ENCODE measurements at places on chromosomes 16 and 17.

DNA sequence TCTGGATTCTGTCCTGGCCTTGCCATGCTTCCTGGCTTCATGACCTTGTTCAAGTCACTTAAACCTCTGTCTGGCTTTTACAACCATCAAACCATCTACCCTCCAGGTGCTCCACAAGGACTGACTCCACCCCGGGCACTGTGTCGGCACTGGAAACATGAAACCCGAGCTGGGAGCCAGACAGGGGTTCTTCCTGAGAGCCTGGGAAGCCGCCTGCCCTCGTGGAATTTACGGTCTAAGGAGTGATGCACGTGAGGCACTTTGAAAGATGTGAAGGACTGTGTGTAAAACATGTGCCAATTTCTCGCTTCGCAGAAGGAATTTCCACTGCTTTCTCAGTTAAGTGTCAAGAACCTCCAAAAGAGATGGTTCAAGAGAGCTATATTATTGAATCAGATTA lies 11.6 kb downstream of the CDK5R1 start:
- no peak for DNase-seq

- no peak for DNase-seq
Observed at GRCh38 chr17:49455272-49455861, 39.7 kb upstream of the NGFR start.

DNA sequence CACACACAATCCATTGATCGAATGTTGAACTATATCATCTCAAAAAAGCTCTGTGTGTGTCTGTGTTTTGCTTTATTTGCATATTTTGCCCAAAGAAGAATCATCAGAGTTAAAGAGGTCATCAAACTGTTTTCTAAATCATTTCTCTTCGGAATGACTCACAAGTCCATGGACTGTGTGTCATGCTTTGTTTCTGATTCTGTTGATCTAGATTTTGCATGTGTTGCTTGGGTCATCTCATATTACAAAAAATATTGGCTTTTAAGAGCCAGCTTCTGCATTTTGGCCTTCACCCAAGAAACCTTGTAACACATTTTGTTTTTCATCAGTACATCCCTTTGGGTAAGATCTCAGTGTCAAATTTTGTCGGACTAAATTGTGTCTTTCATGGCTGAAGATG lies 471.2 kb upstream of the HSBP1 start:
- DNase-seq, result no peak

- no peak for DNase-seq
Observed at GRCh38 chr16:62870554-62870953, 834.3 kb upstream of the CDH8 start.

DNA sequence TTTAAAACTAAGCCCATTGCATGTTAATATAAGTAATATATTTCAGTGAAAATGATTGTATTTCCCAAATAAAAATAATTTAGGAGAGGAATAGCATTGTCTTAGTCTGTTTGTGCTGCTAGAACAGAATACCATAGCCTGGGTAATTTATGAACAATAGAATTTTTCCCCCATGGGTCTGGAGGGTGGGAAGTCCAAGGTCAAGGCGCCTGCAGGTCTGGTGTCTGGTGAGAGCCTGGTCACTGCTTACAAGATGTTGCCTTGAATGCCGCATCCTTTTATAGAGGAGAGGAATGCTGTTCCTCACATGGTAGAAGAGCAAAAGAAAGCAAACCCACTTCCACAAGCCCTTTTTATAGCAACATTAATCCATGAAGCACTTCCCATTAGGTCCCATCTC lies 161.3 kb upstream of the ZFHX3 start:
- no peak for DNase-seq

DNA sequence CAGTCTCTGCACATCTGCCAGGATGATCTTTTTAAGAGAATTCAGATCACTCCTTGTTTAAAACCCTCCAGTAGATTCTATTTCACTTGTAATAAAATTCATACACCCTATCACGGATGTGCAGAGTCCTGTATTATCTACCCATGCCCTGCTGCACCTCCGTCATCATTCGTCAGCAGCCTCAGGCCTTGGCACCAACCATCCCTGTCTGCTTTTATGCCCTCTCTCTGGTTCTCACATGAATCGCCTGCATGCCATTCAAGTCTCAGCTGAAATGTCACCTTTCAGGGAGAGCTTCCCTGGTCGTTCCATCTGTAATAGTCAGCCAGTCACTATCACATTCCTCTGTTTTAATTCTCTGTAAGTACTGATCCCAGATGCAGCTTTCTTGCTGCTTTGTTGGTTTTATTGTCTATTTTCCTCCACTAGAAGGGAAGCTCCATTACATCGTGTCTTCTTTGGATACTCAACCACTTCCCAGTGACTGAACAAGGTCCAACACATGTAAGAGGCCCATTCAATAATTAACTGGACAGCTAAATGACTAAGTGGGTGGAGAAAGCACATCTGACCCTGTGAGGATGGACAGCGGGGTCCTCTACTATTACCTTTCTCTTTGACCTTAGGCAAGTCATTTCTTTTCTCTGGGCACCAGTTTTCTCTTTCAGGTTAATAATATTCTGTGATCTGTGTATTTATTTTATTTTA lies 81.2 kb upstream of the GOT2 start:
- DNase-seq, result no peak

- no peak for DNase-seq
Observed at GRCh38 chr16:65394281-65394680, 272.4 kb upstream of the CDH11 start.

- DNase-seq, result no peak
Observed at GRCh38 chr17:6654841-6655731, 3.5 kb downstream of the C17orf100 start.

DNA sequence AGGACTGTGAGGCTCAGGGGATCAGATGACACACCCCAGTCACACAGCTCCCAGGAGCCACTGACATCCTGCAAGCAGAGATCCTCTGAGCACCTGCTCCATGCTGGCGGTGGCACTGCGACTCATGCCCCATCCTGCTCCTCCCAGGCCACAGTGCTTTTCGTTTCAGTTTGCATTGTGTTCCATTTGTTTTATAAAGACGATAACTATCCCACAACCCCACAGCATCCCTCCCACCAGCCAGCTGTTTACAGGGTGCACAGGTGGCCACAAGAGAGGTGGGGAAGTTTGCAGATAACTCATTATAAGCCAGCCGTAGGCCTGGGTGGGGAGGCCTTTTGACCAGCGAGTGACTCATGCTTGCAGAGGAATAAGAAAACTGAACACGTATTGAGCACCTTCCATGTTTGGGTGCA lies 28.2 kb downstream of the BCO1 start:
- no peak for DNase-seq

DNA sequence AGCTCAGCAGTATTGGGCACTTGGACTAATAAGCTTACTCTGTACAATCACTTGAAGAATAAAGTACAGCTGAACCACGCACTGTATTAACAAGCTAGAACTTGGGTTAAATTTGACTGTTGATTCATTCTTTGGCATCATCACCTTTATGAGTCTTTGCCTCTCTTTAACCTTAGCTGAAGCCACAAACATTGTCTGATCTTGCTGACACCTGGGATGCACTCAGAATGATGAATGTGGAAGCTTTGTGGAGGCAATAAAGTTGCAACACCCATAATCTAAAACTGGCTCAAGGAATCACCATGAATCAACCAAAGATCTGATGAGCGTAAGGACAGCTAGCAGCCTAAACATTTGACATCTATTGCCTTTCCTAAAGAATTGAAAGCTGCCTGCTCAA lies 590.6 kb upstream of the SOX9 start:
- no peak for DNase-seq

DNA sequence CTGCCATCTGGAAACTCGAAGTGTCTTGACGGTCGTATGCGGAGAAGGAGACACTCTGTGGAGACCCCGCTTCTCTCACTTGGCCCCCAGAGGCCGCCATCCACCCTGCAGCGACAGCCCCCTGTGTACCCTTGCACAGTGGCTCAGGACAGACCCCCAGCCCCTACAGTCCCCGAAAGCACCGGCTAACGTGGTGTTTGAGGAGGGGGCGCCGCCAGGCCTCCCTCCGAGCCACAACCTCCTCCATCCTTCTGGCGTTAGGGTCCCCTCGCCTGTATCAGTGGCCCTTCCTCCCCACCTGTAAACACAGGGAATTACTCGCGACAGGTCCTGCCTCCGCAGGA lies 73.6 kb downstream of the LMF1 start:
- no peak for DNase-seq

GRCh38 chr16:22646948-22647556 lies 136.4 kb downstream of the NPIPB5 start:
- no peak for DNase-seq

- no peak for DNase-seq
Observed at GRCh38 chr16:12547608-12547922, 256.1 kb downstream of the CPPED1 start.

- DNase-seq, result no peak
Observed at GRCh38 chr16:53404959-53405358, 29.3 kb upstream of the RBL2 start.

GRCh38 chr16:26269673-26270072 lies 577.9 kb downstream of the HS3ST4 start:
- no peak for DNase-seq

DNA sequence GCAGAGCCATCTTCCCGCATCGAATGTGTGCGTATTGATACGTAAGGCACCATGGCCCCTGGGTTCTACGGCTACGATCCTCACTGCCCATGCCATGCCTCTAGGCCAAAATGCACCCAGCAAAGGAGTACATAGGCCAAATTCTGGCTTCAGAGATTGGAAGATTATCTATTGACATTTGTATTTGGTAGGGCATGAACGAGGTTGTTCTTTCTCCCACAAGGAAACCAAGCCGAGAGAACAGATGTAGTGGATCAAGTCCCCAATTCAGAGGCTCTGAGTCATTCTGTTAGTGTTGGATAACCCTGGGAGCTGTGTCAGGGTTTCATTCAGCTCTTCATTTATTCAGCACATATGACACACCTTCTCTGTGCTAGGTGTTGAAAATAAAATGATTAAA lies 36.5 kb downstream of the HOXB1 start:
- no peak for DNase-seq

GRCh38 chr16:75257886-75258806 lies 6.7 kb upstream of the BCAR1 start:
- no peak for DNase-seq

DNA sequence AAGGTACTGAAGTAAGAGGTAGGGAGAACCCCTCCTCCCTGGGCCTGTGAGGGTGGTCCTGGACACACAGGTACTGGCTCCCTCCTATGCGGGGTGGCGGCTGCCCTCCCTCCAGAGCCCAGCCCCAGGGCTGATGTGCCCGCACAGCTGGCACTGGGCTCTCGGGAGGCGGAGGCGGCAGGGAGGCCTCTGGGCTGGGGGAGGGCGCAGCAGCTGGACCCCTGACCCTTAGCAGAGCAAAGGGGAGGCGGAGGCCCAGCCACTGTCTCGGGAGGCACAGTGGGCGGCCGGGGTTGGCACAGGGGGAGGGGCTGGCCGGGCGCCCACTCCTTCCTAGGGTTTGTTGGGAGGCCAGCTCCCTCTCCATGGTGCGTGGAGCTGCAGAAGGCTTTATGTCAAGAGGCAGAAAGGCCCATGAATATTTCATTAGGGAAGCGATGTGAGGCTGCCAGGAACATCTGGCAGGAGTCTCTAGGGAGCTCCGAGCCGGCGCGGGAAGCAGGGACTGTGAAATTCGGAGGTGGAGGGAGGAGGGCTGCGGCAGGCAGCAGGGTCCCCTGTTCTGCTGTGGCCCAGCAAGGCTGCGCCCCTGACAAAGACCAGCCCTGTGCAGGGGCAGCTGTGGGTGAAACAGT lies 44.1 kb upstream of the ACSF3 start:
- no peak for DNase-seq

- no peak for DNase-seq
Observed at GRCh38 chr16:76947749-76948148, 243.2 kb upstream of the MON1B start.

DNA sequence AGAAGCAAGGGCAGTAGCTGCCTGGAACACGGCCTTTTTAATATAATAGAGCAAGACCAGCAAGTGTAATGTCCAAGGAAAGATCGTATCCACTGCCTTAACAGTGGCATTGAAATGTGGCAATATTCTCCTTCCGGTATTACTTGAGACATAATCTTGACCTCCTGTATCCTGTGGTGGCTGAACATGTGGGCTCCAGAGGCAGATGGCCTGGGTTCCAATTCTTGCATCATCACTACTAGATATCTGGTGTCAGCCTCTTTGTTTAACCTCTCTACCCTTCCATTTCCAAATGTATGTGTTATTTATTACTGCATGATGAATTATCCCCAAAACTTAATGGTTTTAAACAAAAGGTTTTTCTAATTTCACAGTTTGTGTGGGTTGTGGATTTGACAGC lies 3.5 kb upstream of the CDYL2 start:
- no peak for DNase-seq

DNA sequence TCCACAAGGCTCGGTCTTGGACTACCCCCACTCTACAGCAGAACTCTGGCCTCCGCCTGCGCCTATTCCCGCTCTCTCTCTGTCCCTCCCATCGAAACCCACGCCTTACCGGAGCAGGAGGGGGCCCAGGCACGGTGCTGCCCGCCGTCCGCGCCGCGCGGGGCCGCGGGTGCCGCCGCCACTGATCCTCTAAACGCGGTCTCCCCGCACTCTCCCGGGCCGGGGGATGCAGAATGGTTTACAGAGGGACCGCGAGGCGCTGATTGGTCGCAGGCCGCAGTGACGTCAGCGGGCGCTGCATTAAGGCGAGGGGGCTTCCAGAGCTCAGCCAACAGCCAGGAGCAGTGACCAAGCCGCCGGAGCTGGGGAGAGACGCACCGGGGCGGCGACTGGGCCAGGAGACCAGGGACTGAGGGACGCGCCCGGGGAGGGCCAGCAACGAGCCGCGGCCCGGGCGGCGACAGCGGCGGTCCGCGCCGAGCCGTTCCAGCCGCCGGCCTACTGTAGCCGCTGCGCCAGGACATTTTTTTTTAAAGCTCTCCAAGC lies 747 bp upstream of the LHX1 start:
- DNase-seq, result no peak

GRCh38 chr17:77489893-77490255 lies 349.1 kb downstream of the SEC14L1 start:
- no peak for DNase-seq

- DNase-seq, result no peak
Observed at GRCh38 chr16:86202267-86202666, 303.3 kb downstream of the IRF8 start.

- DNase-seq, result no peak
Observed at GRCh38 chr16:58082381-58082780, 46.8 kb downstream of the CFAP20 start.

- DNase-seq, result no peak
Observed at GRCh38 chr16:84087001-84087400, 29.7 kb downstream of the MBTPS1 start.

- no peak for DNase-seq
Observed at GRCh38 chr17:38569701-38570512, 35.8 kb downstream of the SRCIN1 start.

DNA sequence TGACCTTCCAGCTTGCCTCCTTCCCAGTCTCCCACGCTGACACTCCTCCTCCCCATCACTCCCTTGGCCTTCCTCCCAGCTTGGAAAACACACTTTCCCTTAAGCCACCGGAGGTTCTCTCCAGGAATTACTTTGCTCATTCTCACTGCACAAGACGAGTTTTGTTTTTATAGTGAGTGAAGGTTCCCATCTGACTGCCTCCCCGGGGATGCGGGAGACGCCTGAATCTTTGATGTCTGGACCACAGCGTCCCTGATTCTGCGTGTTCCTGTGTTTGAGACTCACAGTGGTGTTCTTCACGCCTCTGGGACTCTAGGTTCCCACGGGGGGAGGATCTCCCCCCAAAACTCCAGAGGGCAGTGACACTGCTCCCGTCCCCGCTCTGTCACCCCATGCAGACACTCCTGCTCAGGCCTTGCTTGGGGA lies 2.0 kb downstream of the DNAI2 start:
- no peak for DNase-seq
